ENCODE measurements at places on chromosomes 6 and 20.

DNA sequence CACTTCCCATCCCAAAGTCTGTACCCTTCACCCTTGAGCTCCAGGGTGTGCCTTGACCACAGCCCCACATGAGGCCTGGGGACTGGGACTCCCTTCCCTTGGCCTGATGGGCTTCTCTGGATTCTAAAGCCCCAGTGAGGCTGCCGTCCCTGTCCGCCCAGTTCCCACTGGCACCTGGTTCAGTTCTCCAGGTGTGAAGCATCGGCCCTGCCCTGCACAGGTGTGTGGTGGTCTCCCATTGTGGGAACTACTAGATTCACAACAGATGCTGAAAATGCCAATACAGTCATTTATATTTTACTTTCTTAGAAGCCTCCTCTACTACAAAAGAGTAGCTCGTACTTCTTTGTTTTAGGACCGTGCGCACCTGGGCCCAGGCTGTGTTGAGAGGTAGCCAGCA lies 72.8 kb downstream of the TTLL2 start:
- DNase-seq = no peak

DNA sequence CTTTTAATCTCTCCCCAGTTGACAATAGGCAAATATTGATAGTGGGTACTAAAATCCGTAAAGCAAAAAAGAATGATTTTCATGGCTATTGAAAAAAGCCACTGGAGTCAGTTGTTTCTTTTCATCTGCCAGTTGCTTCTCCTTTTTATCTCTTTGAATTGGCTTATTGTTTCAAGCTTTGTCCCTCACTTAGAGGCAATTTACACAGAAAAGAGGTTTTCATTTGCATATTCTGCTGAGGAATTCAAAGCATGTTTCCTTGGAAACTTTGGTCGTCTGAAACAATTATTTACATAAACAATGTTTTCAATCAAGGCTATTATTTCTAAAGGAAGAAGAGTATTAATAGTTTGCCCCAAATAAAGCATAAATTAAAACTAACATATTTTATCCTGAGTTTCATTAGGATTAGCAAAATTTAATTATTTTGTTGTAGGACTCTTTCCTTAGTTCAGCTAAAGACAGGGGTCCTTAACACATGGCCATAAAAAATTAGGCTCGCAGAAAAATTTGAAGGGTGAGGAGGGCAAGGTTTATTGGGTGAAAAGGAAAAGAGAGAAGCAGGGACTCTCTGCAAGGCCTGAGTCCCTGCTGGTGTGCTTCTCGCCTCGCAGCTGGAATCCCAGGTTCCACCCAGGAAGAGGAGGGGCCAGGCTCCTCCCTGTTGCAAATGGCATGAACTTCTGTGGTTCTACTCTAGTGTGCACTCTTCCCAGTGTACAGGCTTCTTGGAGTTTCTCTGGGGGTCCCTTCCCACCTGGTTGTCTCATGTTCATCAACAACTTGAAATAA lies 138.8 kb upstream of the LAMA2 start:
- no peak for DNase-seq

GRCh38 chr20:59453759-59454560 lies 150.4 kb upstream of the PHACTR3 start:
- no peak for DNase-seq

GRCh38 chr6:3796719-3797041 lies 45.2 kb upstream of the PXDC1 start:
- no peak for DNase-seq

All from NCI-H2029 treated with DMSO at 0.1 percent for 48 hours (cell line).